Activated gamma-delta T cell treated with anti-CD3 and anti-CD28 coated beads, Interleukin-2, amount 50 U/mL, for 16 hours (primary cell): ENCODE measurements at places on chromosomes 13 and 19.

GRCh38 chr19:23771316-23771715, 12.6 kb upstream of the ZNF681 start:
- no peak for DNase-seq

GRCh38 chr13:48072304-48072703, 22.6 kb downstream of the MED4 start:
- DNase-seq: no peak

GRCh38 chr13:36163809-36164308, 32.7 kb upstream of the DCLK1 start:
- no peak for DNase-seq

DNA sequence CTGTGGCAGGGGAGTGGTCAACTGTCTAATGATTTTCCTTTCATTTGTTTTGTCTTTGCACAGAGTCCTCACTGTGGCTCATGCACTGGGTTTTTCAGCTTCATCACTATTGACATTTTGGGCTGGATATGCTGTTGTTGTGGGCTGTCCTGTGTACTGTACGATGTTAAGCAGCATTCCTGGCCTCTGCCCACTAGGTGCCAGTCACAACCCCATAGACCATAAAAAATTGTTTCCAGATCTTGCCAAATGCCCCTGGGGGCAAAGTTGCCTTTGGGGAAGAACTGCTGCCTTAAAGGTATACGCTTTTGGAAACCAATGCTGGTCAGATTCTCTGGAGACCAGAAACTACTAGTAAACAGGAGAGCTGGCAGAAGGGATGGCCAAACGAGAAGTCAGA, 310.4 kb downstream of the SPRY2 start:
- DNase-seq: no peak

GRCh38 chr19:8484331-8484894, 18.0 kb downstream of the PRAM1 start:
- DNase-seq: no peak

- no peak for DNase-seq
These were observed at the start of gene FGF14 for GRCh38 chr13:102401766-102402165. Gene FGF14, minus strand, starts transcription at chr13:102402048.

- DNase-seq: peak; percentile 68
These were observed 34.4 kb downstream of the PIP5K1C start for GRCh38 chr19:3665681-3666544.

- no peak for DNase-seq
These were observed at the start of gene APC2 for GRCh38 chr19:1449467-1450442. Gene APC2, plus strand, starts transcription at chr19:1450121. Its CDS starts 2,881 bp downstream, at chr19:1453002.

- no peak for DNase-seq
These were observed 57.1 kb downstream of the KL start for GRCh38 chr13:33073338-33073737.

GRCh38 chr19:28454083-28454482, 758.9 kb downstream of the UQCRFS1 start:
- DNase-seq: no peak

- peak; percentile 99 for DNase-seq
These were observed 12.5 kb downstream of the PEAK3 start for GRCh38 chr19:2269244-2270156.

- DNase-seq: no peak
These were observed 1928.6 kb downstream of the PCDH9 start for GRCh38 chr13:65301506-65301905.

DNA sequence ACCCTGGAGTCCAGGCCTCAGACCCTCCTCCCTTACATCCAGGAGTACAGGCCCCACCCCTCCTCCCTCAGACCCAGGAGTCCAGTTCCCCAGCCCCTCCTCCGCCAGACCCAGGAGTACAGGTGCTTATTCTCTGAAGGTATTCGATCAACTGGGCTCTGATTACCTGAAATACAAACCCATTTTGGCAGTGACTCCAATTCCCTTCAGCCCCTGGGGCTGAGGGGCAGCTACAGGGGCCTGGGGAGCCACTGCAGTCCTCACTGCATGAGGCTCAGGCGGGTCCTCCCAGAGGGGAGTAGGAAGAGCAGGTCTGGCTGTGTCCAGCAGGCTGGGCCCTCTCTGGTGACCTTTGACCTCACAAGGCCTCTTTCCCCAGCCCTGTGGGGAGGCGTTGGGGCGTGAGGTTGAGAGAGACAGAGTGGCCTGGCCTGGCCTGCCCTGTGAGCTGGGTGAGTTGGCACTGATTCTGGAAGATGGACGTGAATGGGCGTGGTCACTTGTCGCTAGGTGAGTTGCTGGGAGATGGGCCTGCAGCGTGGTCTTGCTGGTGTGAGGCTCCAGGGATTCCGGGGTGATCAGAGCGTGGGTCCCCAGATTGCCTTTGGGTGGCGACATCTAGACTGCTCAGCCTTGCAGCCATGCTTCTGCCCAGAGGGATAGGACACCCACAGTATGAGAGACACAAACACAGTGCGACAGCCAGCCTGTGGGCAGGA, 3.1 kb downstream of the BCAT2 start:
- no peak for DNase-seq

DNA sequence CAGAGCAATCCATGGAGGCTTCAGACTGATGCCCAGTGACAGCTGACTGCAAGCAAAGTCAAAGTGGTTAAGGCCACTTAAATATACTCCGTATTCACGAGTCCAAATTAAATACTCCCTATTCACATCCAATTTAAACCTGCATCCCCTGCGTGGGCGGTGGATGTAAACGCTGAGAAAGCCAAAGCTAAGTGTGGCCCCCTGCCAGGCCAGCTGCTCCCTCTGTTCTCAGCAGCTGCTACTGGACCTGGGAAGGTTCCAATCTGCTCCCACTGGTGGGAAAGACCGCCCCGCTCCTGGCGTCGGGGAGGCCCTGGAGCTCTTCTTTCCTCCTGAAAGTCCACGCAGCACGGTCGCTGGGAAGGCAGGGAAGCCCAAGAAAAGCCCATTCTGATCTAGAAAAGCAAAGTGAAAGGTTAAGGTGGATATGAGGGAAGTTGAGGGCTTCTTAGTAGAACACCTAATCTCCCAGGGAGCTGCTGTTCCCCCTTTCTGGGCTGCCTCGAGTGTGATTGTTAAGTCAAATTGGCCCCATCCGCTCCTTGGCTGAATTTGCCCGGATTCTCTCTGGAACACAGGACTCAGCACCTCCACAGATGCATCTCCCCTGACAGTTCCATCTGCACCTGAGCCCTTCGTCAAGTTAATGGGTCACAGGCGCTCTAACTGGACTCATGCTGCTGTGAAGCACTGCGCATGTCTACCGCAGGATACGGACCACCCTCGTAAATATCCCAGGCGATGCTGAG, 205.5 kb downstream of the USP12 start:
- DNase-seq: no peak

GRCh38 chr19:15025217-15025616, 24.1 kb upstream of the CASP14 start:
- DNase-seq: no peak

DNA sequence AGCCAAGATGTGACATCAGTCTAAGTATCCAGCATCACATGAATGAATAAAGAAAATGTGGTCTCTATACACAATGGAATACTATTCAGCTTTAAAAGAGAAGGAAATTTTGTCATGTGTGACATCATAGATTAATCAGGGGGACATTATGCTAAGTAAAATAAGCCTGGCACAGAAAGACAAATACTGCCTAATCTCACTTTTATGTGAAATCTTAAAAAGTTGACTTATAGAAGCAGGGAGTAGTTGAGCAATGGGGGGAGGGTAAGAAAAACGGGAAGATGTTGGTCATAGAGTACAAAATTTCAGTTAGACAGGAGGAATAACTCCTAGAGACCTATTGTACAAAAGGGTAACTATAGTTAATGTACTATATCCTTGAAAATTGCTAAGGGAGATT, 10.4 kb upstream of the LCP1 start:
- DNase-seq: no peak

DNA sequence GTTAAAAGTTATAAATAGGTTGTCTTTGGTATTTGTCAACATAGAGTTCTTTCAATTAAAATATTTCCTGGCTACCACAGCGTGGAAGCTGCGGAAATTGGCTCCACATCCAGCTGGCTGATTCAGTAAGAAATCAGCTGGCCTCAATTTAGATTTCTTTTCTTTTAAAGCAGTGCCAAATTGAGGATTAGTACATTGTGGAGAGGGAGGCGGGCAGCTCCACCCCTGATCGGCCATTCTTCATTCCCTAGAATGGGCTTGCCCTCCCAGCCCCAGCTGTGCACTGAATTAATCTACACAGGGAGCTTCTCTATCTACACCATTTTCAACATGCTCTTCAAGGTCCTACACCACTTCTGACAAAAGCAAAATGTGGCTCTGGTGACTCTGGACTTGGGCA, 624.8 kb downstream of the DACH1 start:
- no peak for DNase-seq

DNA sequence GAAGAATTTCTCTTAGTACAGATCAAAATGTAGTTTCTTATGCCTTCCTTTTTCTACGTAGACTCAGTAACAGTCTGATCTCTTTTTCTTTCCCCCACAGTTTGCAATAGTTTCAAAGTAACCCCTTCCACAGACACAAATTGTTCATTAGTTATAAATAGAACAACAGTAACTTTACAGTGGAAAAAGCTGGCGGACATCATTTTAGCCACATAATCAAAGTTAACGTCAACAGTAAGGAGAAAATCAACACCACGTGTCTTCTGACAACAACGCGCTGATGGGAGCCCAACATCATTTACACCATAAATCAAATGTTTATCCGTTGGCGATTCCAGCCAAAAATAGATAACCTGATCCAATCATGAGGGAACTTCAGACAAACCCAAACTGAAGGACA, 76.8 kb downstream of the ANKRD10 start:
- DNase-seq: no peak

- DNase-seq: no peak
These were observed 12.3 kb upstream of the SOX1 start for GRCh38 chr13:112054616-112055015.

DNA sequence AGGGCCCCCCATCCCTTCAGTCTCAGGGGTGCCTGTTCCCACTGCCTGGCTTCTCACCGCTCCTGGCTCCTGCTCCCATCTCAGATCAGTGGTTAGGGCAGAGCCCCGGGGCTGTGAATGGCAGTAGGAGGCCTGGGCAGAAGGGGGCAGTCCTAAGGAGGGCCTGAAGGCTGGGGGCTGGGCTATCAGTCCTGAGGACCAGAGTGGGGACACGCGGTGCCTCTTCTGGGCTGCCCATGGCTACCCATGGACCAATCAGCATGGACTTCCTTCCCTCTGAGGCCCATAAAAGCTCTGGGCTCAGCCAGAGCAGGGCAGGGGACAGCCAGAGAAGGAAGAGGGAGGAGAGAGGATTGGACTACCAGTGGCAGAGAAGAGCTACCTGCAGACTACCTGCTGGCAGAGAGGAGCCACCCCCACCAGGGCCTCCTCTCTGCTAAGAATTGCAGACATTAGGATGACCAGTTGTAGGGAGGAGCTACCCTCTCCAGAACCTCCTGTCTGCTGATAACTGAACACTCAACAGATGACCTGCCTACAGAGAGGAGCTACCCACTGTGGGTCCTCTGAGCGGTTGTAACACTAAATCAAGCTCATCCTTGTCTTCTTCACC, 12.1 kb upstream of the UBE2S start:
- no peak for DNase-seq

- no peak for DNase-seq
These were observed 21.3 kb upstream of the MTRF1 start for GRCh38 chr13:41284512-41285288.

DNA sequence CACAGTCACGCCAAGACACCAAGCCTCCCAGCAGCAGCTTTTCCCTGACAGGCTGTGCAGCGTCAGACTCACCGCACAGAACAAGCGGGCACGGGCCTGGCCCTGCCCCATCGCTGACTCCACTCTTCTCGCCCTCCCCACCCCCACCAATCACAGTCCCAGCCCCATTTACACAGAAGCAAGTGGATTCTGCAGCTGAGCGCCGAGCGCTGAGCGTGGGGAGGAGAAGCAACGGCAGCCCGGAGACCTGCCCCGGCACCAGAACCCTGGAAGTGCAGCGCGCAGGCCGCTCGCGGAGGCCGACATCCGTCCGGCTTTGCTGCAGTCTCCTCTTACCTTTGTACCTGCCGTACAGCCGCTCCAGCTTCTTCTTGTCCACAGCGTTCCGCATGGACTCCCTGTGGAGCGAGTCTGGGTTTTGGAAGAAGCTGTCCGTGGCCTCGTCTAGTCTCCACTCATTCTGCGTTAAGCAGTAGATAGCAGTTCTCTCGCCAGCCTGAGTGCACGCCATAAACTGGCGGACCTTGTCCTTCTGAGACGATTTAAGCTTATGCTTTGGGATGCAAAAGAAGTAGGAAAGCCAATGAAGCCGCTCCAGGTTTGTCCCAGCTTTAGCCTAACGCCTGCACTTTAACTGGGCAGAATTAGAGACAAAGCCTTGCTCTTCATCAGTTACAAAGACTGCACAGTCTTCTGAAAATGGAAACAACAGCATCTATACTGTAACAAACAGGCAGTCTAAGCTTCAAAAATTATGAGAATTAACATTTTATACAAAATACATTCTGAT, 6.8 kb downstream of the DCUN1D2 start:
- no peak for DNase-seq

GRCh38 chr13:94557684-94558235, 38.2 kb downstream of the TGDS start:
- DNase-seq: no peak

DNA sequence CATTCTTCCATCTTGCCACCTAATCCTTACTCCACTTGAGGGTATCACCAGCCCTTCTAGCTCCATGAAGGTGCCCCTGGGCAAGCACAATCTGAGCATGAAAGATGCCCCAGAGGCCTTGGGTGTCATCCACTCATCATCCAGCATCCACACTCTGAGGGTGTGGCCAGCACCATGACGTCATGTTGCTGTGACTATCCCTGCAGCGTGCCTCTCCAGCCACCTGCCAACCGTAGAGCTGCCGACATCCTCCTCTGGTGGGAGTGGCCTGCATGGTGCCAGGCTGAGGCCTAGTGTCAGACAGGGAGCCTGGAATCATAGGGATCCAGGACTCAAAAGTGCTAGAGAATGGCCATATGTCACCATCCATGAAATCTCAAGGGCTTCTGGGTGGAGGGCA, 3.1 kb upstream of the KLK3 start:
- no peak for DNase-seq

DNA sequence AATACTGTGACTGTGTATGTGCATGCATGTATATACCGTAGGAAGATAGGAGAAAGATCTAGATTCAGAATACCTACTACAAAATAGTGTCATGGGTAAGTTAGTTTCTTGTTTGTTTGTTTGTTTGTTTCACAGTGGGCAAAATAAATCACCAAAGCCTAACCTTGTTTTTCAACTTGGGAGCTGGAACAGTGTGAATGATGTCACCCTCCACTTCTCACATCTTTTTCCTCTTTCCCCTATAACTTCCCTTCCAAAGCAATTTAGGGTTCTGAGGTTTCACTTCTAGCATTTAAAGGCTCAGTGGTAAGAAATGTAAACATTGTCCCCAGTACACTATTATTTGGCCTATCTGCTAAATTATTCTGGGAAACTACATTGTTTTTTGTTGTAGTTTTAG, 5.4 kb downstream of the KCTD4 start:
- DNase-seq: no peak

GRCh38 chr13:112759827-112760226, 70.0 kb downstream of the ATP11A start:
- no peak for DNase-seq

- no peak for DNase-seq
These were observed 15.2 kb upstream of the PPP1R12C start for GRCh38 chr19:55132453-55133129.
